AG04449 (cell line): ENCODE measurements at places on chromosomes 5 and 9.

GRCh38 chr9:107491081-107492053 lies 1.8 kb upstream of the KLF4 start:
- DNase-seq = no peak

DNA sequence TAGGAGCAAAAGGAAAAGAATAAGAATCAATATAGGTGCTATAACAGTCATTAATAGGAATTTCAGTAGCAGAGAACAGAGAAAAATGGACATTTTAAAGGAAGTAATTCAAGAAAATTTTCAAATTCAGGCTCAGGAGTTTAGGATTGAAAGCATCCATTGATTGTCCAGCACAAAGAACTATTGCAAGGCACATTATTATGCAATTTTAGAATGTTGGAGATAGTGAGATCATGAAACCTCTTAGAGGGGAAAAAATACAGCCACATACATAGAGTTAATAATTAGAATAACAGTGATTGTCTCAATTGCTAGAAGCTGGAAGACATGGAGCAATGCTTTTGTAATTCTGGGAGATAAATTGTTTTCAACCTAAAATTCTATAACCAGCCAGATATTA lies 31.5 kb downstream of the CNTLN start:
- DNase-seq = no peak

DNA sequence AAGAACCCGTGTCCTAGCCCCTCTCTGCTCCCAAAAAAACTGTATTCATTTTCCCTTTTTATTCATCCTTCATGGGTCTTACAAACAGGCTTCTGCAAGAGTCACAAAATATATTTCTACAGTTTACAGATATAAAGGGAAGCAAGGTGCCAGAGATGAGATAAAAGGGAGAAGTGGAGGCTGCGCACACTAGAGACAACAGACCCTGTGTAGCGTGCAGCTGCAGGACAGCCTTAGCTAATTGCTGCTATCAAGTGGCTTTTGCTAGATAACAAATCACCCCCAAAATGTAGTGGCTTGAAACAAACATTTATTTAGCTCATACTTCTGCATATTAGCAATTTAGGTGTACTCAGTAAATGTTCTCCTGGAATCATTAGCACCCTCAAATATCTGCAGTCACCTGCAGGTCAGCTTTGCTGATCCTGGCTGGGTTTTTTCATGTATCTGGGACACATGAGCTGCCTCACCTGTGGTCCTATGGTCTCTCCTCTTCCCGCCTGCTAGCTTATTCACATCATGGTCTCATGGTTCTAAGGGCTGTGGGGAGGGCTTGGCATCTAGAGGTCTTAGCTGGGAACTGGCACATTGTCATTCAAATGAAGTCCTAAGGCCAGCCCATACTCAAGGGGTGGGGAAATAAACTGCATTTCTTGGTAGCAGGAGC lies 29.4 kb downstream of the ARHGEF37 start:
- DNase-seq = no peak

- DNase-seq = no peak
Observed at GRCh38 chr5:112738191-112738560, 491 bp downstream of the APC start.

- DNase-seq = no peak
Observed at GRCh38 chr5:98587166-98587565, 186.3 kb upstream of the RGMB start.

GRCh38 chr5:105146867-105147266 lies 1584.3 kb upstream of the NUDT12 start:
- no peak for DNase-seq

GRCh38 chr5:74311961-74312360 lies 328.6 kb downstream of the ENC1 start:
- no peak for DNase-seq

DNA sequence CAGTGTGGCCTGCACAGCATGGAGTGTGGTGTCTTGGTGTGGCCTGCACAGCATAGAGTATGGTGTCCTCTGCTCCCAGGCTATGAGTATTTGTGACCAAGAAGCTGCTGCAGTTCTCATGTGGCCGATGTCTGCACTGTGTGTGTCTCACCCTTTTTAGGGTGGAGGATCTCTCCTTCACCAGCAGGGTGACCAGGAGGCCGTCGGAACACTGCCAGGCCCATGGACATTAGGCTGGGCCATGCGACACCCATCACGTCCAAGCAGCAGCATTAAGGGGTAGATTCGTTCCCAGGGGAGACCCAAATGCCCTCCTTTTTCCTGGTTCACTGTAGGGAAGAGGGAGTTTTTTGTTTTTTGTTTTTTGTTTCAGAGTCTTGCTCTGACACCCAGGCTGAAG lies 115.3 kb upstream of the SPIN1 start:
- no peak for DNase-seq

DNA sequence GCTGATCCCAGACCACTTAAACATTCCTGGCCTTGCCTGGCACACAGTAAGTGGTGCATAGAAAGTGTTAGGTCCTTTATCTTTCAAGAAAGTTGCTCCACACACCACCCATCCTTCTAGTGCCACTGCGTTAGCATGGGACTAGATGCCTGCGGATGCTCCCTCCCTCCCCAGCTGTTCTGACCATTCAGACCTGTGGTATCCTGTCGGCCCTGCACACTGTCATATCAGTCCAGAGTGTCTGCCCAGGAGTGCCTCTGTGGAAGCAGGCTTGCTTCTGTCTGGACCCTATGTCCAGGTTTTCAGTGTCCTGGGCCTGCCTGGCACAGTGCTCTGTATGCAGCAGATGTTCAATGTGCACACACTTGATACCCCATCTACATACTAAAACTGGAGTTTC lies 38.3 kb upstream of the SMU1 start:
- no peak for DNase-seq

- DNase-seq = no peak
Observed at GRCh38 chr5:53068291-53068836, 41.2 kb downstream of the MOCS2 start.

DNA sequence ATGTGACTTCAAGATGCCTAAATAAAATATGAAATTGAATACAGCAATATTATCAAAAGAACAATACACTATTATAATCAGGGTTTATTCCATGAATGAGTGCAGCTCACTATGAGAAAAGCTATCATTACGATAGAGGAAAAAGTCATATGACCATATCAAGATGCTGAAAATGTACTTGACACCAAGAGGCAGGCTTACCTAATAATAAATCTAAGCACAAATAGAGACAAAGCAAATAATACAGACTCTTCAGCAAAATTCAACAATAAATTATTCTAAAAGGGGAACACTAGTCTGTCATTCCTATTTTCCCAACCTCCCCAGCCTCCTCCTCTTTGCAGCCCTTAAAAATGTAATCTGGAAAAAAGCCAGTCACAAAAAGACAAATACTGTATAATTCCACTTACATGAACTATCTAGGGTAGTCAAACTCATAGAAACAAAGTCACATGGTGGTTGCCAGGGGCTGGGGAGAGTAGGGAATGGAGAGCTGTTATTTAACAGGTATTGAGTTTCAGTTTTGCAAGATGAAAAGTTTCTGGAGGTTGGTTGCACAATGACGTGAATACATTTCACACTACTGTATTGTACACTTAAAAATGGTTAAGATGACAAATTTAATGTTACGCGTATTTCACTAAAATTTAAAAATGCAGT lies 148.4 kb downstream of the NFIB start:
- no peak for DNase-seq

- DNase-seq = no peak
Observed at GRCh38 chr5:168776070-168776469, 196.9 kb upstream of the PANK3 start.

DNA sequence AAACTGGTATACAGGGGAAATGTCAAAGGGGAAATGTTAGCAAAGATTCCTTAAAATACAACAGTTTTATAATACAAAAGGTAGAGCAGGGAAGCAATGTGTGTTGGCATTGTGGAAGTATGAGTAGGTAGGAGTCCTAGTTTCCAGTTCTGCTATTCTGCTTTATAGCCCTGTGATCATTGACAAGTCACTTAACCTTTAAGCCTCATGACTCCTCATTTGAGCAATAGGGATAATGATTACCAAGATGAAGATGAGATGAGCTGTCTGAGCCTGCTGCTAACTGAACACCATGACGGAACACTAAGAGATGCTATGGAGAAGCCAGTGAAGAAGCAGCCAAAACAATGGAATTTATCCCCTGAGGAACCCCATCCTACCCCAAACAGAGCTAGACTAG lies 251.7 kb downstream of the PAPPA start:
- no peak for DNase-seq

- no peak for DNase-seq
Observed at GRCh38 chr5:81171769-81172168, 61.4 kb upstream of the CKMT2 start.

DNA sequence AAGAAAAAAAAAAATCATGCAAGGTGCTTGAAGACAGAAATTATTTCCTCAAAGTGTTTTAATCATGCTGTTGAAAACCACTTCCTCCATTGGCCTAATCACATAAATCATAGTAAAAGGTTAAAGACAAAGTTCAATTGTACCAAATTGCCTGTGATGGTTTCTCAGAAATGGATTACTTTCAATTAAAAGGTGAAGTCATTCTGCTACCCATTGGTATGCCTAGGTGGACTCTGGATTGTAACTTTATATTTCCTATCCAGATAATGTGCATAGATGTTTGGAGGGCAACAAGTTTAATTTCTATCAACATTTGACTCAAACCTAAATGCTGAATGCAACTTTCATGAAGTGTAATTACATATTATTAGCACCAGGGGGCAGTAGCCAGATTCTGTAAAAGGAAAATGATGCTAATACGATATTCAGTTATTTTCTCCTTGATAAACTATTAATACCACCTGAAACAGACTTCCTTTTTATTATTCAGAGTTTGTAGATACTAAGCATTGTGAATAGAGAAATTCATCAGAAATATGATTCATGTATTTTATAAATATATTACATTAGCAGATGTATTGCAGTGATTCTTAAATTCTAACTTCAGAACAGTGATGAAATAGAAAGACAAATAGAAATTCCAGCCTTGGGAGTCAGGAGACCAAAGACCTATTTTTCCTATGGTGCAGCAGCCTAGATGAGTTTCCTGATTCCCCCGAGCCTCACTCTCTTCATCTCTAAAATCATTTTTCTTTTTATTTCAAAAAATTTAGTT lies 148.2 kb downstream of the CAAP1 start:
- no peak for DNase-seq

GRCh38 chr5:181223729-181224389 lies 778 bp downstream of the TRIM41 start:
- DNase-seq = no peak

- DNase-seq = no peak
Observed at GRCh38 chr9:101718192-101718591, 20.3 kb downstream of the GRIN3A start.

DNA sequence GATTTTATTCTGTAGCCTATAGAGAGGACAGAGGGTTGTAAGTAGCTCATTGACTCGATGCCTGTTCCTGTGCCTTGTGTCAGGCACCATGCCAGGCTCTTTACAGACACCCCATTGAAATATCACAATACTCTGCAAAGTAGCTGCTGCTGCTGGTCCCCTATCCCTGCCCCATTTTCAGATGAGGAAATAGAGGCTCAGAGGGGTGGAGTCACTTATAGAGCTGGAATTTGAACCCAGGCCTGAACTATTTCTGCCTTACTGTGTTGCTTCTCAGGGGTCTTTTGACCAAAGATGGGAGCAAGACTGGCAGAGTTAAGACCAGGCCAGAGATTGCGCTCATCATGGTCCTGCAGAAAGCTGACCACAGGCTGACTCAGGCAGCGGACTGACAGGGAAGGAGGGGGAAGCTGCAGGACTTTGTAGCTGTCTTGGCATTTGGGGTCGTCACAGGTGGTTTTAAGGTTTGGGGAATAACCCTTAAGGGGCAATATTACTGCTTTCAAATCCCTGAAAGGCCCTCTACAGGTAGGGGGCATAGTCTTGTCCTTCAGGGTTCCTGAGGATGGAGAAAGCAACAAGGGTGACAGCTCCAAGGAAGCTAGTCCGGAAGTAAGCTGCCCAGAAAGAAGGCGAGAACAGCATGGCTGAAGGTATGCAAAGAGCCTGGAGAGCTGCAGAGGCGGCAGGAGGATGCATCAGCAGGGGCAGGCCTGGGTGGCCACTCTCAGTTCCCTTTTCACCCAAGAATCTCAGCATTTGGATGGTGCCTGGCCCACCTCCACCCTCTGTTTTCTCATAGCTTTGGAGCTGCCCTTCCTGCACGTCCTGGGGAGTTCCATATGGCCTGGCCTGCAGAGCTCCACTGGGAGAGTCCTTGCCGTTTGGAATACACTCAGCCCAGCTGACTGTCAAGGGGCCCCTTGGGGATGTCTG lies 18.3 kb upstream of the NDST1 start:
- no peak for DNase-seq

GRCh38 chr5:100877274-100877673 lies 25.8 kb downstream of the ST8SIA4 start:
- no peak for DNase-seq

GRCh38 chr9:33379666-33380389 lies 22.5 kb downstream of the AQP7 start:
- DNase-seq = no peak

DNA sequence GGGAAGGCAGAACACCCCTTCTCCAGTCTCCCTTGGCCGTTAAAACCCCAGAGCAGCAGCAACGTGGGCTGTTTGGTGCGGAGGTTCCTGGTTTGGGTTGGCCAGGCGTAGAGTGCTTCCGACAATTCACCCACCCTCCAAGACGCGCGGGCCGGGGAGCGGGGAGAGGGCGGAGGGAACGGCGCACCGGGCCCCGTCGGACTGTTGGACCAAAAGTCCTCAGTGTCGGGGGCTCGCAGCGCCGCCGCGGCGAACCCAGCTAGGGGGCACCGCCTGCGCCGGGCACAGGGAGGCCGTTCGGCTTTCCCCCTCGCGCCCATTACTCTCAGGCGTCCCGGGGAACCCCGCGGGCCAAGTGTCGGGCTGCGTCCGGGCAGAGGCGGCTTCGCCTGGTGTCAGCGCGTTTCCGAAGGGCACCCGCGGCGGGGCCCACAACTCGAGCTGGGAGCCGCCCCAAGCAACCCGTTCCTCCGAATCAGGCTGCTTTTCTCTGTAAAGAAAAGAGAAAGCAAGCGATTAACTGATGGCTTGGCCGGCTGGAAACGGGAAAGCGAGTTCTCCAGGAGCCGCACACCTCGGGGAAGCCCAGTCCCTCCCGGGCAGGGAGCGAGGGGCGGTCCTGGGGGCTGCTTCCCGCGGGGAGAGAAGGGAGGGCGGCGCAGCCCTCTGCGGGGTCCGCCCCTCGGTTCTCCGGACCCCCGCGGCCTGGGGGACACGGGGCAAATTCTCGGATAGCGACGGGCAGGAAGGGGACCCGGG lies 145.5 kb downstream of the ERCC6L2 start:
- DNase-seq = no peak

DNA sequence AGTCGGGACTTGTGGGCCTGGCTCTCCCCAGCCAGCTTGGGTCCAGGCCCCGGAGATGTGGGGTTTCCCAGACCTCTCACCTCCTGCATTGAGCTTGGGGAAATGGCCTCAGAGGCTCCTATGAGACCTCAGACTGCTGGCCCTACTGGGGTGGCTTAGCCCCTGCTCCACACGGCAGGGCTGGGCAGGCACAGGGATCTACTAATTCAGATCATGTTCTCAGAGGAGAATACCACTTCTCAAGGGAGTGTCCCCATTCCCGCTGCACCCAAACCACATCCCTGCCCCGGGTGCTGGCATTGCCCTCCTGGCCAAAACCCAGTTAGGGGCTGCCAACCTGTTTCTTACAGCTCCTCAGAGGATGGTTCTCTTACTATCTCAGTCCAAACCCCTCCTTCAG lies 82.1 kb upstream of the LMX1B start:
- DNase-seq = no peak

GRCh38 chr5:116842514-116842961 lies 267.9 kb upstream of the SEMA6A start:
- no peak for DNase-seq

- DNase-seq = no peak
Observed at GRCh38 chr9:97809666-97810344, 43.2 kb upstream of the FOXE1 start.
